Stimulated activated CD4-positive, alpha-beta T cell treated with anti-CD3 and anti-CD28 coated beads, Interleukin-1b, Interleukin-23, amount 100 ng/mL, for 1 hour (primary cell): ENCODE measurements at places on chromosomes 2 and 18.

- DNase-seq: no peak
These were observed 91.2 kb downstream of the GLI2 start for GRCh38 chr2:120826716-120827410.

GRCh38 chr2:161919873-161920272, 154.1 kb downstream of the DPP4 start:
- DNase-seq: no peak

GRCh38 chr2:101741775-101742520, 44.4 kb downstream of the MAP4K4 start:
- no peak for DNase-seq

DNA sequence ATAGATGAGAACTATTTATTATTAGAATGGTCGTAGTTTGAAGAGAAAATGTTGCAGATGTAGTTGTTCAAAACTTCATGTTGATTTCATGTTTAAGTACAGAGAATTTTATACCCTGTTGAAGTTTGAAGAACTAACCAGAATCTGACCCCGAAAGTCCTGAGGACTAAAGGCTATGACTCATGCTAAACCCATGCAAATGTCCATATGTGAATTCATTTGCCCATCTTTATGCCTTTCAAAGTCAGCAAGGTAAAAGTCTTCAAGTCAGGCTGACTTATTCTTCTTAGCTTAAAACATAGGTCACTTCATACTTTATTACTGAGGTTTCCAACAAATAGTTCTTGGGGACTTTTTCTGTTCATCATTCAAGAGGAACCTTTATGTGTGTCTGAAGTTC, 185.5 kb downstream of the CCDC85A start:
- no peak for DNase-seq

DNA sequence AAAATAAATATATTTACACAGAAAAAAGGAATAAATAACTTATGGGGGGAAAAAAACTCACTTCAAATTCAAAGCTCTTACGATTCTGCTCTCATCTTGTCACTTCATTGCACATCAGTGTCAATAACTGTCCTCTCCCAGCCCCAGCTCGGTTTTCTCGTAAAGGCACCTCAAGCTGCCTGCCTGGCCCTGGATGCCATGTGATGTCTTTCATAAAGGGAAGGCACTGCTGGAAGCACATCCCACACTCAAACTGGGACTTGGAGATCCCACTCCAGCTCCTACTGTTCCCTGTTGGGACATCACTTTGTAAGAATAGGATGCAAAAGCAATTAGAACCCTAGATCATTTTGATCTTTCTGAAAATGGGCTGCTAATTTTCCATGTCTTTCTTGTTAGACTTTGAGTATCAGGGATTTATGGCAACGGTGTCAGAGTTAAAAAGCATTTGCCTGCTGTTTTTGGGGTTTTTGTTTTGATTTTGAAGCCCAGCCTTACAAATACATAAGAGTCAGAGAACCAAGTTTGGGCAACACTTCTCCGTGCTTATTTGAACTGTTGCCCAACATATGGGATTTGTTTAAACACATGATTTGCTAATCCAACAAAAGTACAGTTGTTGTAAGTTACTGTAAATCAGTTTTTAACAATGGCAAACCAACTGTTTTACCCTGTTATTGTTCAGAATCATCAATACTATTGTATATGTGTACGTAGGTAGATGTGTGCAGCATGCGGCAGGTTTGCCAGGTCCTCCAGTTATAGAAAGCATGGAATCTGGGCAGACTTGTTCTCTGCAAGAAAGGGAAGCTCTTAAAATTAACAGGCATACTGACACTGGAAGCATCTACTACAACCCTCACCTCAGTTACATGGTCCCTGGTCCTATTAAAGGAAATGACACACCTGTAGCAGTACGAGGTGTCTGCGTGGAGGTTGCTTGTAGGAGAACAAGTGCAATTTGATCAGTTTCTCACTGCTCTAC, 20.6 kb downstream of the SERTAD2 start:
- no peak for DNase-seq

DNA sequence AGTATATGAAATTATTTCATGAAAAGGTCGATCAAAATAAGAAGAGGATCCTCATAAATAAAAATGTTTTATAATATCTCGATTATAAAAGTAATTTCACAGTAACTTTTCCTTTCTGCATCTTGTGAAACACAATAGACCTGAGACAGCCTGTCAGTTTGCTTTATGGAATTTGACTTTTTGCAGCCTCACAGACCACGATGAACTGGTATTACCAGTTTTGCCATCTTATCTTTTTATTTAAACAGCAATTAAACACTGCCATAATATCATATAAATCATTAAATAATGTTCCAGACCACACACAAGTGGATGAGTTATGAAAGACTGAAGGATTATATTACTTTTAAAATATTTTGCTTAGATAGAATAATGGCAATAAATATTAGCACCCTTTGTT, 10.7 kb upstream of the GALNT3 start:
- DNase-seq: no peak

DNA sequence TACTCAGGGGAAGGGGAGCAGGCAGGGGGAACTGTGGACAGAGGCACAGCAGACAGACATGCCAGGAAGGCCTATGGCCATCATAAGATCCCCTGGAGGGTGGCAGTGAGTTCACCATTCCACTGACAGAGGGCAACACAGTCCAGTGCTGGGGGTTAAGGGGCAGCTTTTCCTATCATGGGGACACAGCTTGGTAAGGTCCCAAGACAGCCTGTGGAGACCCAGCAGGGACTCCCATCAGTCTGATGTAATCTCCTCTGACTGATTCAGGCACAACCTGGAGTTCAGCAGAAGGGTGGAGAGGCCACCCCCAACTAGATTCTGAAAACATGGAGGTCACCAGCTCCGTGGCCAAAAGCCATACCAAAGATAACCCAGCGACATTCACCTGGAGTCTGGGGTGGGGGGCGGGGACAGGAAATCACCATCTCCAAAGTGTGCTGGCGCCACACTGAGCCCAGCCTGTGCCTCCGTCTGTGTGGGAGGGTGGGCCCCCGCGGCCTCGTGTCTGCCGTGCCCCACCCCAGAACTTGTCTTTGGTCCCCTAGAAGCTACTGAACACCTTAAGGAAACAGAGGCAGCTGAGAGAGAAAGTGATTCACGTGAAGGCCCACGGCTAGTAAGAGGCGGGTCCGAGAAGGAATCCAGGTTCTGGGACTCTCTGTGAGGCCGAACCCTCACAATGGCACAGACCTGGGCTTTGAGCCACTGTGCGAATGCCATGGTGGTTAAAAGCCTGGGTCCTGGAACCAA, 28.6 kb downstream of the DNMT3A start:
- DNase-seq: no peak

- DNase-seq: no peak
These were observed 208.2 kb upstream of the ARL4C start for GRCh38 chr2:234705108-234705507.

DNA sequence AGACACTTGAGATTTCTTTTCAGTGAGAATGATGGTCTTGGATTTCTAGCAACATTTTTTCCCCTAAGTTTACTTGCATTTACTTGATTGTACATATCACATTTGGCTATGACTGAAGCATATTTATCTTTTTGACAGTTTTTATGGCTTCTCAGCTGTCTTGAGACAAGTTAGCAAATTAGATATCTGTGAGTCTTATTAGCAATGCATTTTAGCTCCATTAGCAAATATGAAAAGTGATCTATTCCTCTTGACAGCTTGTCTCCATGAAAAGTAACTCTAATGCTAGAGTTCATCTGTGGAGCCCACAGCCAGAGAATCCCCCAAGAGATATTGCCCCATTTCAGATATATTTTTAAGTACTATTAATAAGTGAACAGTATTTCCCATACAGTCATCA, 72.1 kb upstream of the FAM237A start:
- no peak for DNase-seq

- no peak for DNase-seq
These were observed 127.8 kb upstream of the DDX18 start for GRCh38 chr2:117686699-117687098.

DNA sequence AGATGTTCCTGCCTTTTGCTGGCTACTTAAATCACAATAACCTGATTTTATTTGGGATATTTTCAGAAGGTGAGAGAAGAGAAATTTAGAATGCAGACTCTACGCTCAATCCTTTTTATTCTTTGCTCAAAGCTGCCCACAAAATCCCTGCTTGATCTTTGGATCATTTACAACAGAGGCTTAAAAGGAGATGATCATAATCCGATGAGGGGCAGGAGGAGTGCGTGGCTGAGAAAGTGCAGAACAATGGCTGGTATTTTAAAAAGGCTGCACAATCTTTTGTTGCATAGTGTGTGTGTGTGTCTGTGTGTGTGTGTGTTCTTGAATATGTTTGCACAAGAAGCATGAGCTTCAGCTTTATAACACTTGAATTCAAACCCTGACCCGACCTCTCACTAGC, 256.3 kb upstream of the MYT1L start:
- no peak for DNase-seq

GRCh38 chr2:15893689-15894480, 46.5 kb upstream of the MYCN start:
- no peak for DNase-seq

DNA sequence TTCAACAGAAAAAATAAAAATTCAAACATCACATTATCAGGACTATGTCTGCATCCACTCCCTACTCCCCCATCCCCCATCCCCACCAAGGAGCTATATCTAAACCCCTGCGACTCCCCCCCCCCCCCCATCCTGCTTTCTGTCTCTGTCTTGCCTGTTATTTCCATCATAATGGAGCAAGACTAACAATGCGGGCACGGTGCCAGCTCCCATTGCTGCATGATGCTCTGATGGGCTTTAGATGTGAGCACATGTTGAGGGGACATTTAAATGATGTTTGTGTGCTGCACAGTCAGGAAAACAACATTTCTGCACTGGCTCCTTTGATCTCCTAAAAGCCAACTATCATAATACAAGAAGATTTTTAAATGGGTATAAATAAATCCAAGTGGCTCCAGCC, 644.2 kb upstream of the SETBP1 start:
- no peak for DNase-seq
